Activated CD4-positive, alpha-beta T cell treated with anti-CD3 and anti-CD28 coated beads, Interleukin-2, amount 50 U/mL, for 4 hours (primary cell): ENCODE measurements at places on chromosomes 7 and 10.
A peak's percentile ranks its signal among the peaks of the same experiment; 100 is the strongest.

DNA sequence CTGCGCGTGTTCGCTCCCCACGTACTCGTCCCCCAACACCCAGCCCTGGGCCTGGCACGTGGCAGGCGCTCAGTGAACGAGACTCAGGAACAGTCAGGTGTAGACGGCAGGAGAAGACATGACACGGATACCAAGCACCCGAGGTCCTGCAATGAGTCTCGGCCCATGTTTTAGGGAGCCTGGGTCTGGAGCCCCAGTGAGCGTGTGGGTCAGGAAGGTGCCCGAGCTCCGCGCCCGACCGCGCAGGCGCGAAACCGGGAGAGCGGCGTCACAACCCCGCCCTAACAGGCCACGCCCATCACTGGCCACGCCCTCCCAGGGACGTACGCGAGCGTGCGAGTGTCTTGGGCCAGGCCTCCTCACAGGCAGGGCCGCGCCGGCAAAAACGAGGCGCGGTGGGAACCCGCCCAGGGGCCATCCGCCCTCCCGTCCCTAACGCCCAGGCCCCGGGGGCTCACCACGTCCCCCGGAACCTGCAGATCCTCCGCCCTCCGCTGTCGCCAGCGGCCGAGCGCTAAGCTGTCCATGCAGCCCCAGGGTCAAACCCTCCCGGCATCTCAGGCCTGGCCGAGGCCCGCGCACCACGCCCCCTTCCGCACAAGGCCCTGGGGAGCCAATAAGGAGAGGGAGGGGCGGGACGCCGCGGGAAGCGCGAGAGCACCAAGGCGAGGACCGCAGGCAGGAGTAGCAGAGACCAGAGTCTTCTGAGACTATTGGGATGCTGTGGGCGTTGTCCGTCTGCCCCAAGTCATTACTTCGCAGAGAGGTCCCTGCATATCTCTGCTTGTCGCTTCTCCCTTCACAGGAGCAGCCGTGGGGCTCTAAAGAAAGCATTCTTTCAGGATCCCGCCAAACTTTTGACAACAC lies at the start of gene C10orf143:
Gene C10orf143, minus strand, starts transcription at position 585 of the 867 bp plus-strand sequence. Its CDS starts 58 bp downstream, at position 527.
- peak; percentile 98 for DNase-seq

DNA sequence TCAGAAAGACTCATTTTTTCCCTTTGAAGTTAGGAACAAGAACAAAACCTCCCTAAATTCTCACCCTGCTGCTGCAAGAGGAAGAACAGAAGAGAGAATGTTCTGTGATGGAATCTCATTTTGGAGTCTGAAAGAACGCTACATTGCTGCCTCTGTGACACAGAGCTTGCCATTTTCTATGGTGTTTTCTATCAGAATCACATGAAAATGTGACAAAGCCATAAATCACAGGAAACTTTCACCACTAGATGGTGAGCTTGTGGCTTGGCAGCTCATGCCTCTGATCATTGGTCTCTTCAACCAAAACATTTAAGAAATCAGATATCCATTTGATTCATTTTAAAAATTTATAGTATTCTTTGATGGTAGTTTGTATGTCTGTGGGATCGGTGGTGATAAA lies 82.9 kb downstream of the CADPS2 start:
- DNase-seq, result no peak

GRCh38 chr7:37318541-37318940 lies 130.1 kb downstream of the ELMO1 start:
- DNase-seq, result no peak

GRCh38 chr7:91789086-91789485 lies 91.4 kb downstream of the MTERF1 start:
- no peak for DNase-seq

DNA sequence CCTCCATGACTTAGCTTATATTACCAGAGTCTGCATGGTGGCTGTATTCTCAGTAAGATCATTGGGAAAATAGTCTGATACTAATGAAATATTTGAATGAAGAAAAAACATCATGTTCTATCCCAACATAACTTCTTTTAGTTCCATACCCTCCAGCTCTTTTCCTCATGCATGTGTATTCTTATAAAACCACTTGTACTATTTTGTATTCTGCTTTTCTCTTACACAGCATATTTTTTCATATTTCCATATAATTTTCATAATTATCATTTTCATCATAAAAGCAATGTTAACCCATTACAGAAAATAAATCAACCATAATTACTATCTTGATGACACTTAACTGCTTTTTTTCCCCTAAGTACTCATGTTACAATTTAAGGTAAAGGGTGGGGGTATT lies 371.2 kb upstream of the LRGUK start:
- DNase-seq, result no peak

DNA sequence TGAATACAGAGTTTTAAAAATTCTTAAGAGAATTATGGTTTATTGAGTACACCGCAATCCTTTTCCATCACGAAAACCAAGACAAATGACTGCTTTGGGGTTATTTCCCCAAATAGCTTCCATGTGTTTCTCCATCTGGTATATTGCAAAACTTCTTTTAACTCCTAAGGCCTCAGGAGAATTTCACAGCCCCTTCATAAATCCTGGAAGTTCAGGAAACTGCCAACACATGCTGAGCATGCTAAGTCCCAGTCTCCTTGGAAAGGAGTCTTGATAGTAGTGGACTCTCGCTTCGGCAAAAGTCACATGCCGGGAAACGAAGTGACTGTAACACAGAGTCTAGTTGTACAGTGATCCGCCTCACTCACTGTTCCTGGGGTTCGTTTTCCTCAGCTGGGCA lies 88.1 kb upstream of the RSU1 start:
- no peak for DNase-seq

DNA sequence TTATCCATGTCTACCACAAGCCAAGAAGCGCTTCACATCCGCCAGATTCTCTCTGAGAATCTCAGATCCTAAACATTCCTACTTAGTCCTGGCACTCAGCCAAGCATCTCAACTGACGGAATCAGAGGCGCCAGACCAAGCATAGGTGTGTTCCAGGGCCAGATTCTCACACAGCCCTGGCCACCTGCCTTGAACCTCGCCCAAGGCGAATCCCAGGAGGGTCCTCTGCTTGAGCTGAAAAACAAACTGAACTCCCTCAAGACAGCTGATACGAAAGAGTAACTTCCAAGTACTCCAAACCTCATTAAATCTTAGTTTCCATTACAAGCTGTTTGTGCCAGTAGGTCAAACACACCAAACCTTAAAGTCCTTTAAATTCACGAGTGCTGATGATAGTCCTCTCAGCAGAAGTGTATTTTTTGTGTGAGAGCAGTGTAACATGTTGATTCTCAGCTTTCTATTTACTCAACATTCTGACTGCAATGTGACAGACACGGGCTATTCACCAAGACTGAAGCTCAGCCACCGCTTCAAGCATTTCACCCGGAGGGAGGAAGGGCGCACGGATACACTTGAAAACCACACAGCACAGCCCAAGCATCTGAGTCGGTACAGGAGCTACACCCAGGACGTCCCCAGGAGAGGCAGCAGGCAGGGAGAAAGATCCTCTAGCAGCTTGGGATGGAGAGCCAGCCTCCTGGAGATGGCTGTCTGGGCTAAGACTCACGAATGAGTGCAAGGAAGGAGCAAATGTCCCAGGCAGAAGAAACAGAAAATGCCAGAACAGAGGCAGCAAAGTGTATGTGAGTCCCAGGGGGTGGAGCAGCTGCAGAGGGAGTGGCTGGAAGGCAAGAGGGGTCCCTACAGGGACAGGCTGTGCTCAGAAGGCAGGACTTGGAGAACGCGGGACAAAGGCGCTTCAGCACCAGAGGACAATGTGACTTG lies 6.0 kb downstream of the PARD3 start:
- DNase-seq, result no peak

GRCh38 chr7:90945104-90945787 lies 319.0 kb upstream of the FZD1 start:
- DNase-seq, result no peak
